ENCODE measurements at places on chromosomes 2 and 18. TPM values are rescaled to one million over a fixed set of nuclear protein-coding genes. Genes with fewer than 3 reads are reported as not detected.

Gene INPP5D
- 26.9 TPM for total RNA-seq

Gene AQP12B
- not detected for total RNA-seq

Gene DYNAP
- total RNA-seq = not detected

Gene INHBB
- total RNA-seq = 2.4 TPM
